ENCODE measurements at places on chromosomes 1 and 21.
A peak's percentile ranks its signal among the peaks of the same experiment; 100 is the strongest.

GRCh38 chr1:218674280-218674773, 329.2 kb downstream of the TGFB2 start:
- no peak for DNase-seq

GRCh38 chr1:116814926-116815723, 60.9 kb downstream of the CD2 start:
- peak; percentile 69 for DNase-seq

DNA sequence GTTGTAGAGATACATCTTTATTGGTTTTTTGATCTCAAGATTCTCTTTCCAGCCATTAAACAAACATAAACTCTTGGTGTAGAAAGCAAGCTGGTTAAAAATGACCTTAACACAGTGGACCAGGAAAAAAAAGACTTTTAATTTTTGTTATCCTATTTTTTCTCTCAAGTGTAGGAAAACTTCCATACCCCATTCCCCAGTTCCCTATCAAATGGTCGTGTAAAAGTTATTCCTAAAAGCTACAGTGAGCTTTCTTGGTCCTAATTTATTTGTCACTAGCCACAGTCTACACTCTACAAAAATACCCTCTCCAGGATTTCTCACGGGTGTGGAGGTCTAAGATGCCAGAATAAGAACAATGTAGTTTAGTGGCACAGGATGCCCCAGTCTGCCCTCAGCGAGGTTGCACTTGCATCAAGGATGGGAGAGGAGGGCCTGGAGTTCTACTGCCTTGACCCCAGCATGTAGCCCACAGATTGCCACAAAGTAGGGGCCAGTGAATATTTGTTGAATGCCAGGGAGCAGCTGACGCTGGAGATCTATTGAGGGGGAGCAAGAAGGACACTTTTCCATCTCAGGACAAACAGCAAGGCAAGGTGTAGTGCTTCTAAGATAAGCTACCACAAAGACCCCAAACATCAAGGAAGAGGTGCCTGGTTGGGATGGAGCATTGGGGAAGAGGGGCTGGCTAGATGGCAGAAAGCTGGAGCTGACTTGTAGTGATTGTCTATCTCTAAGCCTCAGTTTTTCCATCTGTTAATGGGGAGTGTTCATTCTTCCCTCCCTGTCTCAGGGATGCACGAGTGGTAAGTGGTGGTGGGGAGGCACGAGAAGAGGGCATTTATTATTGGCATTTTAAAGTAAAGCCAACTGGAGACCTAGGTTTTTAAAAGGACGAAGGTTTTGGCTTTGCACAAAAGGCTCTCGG, 1.8 kb downstream of the MYCL start:
- no peak for DNase-seq

DNA sequence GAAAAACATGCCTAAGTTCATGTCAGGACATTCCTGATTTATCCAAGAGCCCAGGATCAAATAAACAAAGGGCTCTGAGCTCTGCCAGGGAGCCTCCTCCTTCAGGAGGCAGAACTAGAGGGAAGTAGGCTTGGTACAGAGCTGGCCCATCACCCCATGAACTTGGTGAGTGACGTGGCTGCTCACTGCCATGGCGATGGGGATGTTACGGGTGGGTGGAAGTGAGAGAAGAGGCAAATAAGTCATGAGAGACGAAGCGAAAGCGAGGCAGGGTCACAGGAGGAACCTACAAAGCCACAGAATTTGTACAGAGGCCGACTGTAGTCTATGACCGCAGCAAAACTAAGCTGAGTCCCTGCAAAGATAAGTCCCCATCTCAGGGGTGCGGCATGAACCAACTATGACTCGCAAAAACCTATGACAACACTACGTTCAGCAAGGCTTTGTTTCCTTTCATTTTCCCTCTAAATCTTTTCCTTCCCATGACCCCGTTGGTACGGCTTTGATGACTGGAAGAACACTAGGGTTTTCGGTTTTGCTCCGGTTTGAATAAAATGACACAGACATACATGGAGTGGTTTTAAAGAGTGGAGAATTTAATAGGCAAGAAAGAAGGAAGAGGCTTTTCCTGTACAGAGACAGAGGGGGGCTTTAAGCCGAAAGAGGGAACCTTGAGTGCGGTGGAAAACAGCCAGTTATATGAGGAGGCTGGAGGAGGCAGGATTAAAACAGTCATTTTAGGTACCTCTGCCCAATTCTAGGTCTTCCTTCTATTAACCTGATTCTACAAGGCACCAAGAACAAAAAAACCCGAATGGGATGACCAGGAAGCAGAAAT, 74.1 kb downstream of the CD46 start:
- DNase-seq = peak; percentile 95
